ENCODE measurements at places on chromosomes 16 and 17.

DNA sequence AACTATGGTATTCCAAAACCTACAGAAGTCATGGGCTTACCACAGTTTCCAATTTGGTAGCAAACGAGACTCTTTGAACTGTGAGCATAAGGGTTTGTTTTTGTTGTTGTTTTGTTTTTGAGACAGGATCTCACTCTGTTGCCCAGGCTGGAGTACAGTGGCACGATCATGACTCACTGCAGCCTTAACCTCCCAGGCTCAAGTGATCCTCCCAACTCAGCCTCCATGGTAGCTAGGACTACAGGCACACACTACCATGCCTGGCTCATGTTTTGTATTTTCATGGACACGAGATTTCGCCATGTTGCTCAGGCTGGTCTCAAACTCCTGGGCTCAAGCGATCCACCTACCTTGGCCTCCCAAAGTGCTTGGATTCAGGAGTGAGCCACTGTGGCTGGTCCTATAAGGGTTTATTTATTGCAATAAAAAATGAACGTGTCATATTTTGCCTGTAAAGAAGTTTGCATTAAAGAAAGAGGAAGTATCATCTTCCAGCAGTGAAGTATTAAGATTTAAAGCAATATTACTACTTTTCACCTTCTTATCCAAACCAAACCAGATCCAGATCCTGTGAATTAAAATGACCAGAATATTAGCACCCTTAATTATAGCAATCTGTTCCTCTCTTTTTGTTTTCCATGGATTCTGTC lies 37.2 kb downstream of the KCNJ2 start:
- DNase-seq: no peak

- DNase-seq: no peak
These were observed 336.7 kb upstream of the ZFHX3 start for GRCh38 chr16:73384506-73385089.

GRCh38 chr16:88471115-88471514 lies 18.0 kb downstream of the ZFPM1 start:
- no peak for DNase-seq

GRCh38 chr17:78154903-78155811 lies 9.0 kb downstream of the C17orf99 start:
- DNase-seq: no peak

- no peak for DNase-seq
These were observed 129.5 kb downstream of the CDH13 start for GRCh38 chr16:82756283-82756599.

- no peak for DNase-seq
These were observed 81.4 kb upstream of the DYNLRB2 start for GRCh38 chr16:80459331-80459777.

DNA sequence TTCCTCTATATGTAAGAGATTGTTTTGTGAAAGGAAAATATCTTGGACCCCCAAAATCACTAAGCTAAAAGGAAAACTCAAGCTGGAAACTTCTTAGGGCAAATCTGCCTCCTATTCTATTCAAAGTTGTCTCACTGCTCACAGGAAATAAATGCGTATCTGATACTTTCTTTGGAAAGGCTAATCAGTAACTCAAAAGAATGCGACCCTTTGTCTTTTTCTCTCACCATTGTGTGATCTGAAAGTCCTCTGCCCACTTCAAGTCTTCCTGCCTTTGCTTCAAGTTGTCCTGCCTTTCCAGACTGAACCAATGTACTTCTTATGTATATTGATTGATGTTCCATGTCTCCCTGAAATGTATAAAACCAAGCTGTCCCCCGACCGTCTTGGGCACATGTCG lies 157.3 kb downstream of the KIF2B start:
- no peak for DNase-seq

GRCh38 chr17:41785091-41785858 lies 1.2 kb downstream of the JUP start:
- no peak for DNase-seq

DNA sequence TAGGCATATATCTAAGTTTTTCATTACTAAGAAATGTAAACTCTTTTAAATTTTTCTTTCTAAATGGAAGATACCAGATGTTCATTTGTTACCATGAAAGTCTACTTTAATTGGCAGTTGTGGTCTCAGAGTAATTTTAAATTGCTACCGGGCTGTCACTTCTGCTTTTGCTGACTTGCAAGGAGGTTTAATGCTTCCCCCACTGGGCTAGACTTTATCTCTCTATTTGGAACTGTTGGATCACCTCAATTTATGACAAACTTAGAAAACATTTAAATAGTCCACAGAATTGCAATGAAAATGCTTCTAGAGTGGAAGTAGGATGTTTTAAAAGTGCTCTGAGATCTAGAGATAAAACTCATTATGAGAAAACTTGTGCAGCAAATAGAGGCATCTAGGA lies 479.8 kb upstream of the GOT2 start:
- DNase-seq: no peak

DNA sequence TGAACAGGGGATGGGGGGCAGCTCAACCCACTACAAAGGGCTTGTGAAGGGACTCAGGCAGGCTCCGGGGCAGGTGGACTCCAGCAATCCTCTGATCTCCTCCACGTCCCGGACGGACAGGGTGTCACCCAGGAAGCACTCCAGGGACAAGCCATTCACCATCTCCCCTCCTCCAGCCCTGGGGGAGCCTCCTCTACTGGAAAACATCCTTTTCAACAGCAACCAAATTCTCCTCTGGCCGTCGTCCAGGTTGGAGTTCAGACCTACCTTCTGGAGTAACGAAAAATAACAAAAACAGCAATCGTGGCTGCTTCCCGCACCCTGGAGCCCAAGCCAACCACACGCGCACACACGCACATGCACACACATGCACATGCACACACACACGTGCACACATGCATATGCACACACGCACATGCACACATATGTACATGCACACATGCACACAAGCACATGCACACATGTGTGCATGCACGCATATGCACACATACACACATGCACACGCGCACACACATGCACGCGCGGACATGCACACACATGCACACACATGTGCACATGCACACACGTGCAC lies 8.9 kb upstream of the RBFOX3 start:
- no peak for DNase-seq

DNA sequence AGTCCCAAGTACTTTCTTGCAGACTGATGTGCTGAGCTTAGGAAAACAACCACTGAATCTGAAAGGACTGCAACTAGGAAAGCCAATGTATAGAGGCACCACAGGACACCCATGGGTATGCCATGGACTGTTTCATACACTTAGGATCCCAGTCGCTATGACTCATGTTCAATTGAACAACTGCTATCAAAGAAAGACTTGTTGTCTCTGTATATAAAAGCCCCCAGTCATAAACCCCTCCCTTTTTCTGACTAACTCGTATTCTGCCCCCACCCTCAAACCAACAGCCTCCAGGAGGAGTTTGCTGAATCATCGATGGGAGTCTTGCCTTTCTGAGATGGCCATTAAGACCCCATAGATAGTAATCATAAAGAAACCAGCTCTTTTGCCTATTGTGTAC lies 205.4 kb downstream of the ANKFN1 start:
- DNase-seq: no peak

DNA sequence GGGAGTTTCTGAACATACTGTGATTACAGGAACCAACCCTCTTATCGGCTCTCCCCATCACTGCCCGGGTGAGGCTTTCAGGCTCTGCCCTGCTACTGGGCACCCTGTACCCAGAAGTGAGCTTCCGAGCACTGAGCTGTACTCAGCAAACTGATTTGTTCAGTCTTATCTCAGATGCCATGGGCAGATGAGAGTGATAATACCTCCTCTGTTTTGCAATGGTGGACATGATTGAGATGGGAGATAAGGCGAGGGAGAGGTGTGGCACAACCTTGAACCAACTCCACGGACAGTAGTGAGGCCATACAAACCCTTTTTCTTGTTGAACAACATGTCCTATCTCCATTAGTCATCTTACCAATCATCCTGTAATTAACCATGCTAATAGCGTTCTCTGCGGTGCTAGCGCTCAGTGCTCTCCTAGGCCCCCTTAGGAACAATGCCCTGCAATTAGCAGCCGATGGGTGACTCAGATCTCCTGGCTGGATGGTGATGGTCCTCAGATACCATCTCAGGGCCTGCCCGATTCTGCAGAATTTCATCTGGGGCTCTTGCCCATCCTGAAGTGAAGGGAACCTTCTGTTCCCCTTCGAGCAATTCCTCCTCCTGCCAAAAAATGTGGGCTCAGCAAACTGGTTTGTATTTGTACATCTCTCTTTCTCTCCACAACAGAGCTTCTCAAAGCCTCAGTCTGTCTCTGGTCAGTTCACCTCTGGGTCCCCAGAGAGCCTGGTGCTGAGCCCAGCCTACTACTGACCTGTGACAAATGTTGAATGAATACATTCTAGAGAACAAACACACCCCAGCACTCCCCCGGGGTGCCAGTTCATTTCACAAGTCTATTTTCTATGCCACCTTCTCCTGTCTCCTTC lies 139.3 kb upstream of the IRX3 start:
- DNase-seq: no peak

DNA sequence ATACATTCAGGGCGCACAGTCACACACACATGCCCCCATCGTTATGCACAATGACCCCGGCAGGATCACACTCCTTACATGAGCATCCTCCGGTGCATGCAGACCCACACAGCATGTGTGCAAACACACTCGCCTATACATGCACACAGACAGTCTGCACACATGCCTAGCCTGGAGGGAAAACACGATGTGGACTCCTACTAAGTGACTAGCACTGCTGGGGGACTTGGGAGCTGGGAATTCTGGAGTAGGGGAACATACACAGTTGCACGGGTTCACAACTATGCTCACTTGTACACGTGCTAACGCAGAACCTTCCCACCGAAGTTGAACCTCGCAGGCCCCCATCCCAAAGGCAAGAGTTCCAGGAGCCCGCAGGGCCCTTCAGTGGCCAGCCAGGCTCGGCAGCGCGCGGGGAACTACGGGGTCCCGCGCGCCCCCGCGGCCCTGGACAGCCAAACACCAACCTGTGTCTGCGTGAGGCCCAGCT lies 2.0 kb downstream of the DLX3 start:
- no peak for DNase-seq

- no peak for DNase-seq
These were observed 1128.6 kb downstream of the CDH8 start for GRCh38 chr16:60907645-60908044.

- DNase-seq: no peak
These were observed 5.6 kb upstream of the ST3GAL2 start for GRCh38 chr16:70444249-70445063.

Measured in CD4-positive, alpha-beta T cell treated with Interleukin-6 at 100 ng/mL for 8 hours (primary cell).